ENCODE measurements at places on chromosomes 11 and 22.

DNA sequence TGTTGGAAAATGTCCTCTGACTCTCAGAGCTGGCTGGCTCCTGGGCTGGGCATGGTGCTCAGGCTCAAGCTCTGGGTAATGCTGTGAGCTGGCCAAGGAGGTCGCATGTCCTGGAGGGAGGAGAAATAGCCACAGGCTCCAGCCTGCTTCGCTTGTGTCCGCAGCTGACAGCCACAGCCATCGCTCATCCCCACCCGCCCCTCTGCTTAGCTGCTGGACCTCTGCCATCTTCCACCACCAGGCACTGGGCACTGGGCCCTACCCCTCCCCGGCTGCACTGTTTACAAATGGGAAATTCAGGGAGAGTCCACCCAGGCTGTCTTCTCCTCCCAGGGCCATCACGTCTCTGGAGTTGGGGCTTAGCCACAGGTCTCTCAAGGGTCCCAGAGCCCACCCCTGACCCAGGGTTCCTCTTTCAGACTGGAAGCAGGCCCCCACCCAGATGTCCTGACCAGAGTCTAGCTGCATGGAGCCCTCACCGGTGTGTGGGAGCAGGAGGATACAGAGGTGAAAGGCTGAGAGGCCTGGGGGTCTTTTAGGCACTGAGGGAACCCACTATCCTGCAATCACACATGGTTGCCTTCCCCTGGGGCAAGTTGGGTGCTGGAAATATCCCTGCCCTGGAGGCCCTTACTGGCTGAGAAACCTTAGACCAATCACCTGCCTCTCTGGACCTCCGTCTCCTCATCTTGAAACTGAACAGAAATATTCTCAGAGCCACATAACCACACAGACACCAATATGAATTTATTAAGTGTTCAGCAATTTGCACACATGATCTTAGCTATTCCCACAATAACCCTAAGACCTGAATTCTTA lies 62.7 kb downstream of the CD82 start:
- DNase-seq = no peak

GRCh38 chr11:5488798-5489399 lies 414 bp downstream of the OR52D1 start:
- DNase-seq = no peak

DNA sequence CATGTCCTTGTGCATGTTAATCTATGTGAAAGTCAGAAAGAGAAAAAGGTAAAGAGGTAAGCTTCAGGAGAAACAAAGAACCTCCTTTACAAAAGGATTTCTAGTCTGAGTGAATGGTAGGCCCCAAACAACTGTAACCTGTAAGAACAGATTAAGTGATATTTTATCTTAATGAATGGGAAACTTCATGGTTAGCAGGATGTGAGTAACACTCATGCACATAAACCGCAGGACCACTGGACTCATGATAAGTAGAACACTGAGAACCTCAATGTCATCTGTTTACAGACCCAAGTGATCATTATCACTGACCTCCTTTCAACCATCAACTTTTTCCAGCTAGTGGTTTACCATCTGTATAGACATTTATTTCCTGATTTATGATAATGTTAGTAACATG lies 19.9 kb downstream of the OR8G5 start:
- DNase-seq = no peak

DNA sequence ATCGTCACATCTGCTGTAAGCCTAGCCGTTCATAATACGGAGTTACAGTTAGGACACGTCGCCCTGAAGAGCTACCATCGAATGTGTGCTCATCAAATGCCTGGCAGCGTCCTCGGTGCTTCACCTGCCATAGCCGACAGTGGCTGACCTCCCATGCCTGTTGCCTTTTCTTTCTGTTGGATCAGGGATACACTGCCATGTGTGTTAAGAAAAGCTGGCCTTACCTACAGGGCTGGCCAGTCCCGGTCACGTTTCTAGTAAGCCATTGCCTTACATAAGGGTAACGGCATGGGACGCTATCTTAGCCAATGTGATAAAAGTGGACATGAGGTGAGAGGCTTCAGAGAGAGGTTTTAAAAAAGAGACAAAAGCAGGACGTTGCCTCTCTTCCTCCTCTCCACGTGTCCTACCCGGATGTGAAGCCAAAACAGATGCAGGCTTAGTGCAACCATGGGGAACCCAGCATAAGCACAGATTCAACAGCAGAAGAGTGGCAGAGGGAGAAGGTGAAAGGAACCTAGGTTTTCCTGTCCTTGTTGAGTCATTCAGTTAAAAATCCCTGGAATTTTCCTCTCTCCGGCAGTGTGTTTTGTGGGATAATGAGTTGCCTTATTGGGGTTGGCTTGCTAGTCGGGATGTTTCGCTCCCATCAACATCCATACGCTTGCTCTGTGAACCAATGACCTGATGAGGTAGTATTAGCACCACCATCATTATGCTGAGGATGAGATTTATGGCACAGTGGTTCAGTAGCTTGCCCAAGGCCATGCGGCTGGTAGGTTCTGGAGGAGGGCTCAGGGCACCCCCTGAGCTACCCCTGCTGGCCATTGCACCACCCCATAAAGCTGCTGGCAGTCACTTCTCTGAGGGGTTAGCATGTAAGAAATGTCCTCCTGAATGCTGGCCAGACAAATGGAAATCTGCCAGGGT lies 67.4 kb upstream of the B3GAT1 start:
- no peak for DNase-seq

- no peak for DNase-seq
Measured at GRCh38 chr22:39514373-39514973, 5.9 kb upstream of the ATF4 start.

DNA sequence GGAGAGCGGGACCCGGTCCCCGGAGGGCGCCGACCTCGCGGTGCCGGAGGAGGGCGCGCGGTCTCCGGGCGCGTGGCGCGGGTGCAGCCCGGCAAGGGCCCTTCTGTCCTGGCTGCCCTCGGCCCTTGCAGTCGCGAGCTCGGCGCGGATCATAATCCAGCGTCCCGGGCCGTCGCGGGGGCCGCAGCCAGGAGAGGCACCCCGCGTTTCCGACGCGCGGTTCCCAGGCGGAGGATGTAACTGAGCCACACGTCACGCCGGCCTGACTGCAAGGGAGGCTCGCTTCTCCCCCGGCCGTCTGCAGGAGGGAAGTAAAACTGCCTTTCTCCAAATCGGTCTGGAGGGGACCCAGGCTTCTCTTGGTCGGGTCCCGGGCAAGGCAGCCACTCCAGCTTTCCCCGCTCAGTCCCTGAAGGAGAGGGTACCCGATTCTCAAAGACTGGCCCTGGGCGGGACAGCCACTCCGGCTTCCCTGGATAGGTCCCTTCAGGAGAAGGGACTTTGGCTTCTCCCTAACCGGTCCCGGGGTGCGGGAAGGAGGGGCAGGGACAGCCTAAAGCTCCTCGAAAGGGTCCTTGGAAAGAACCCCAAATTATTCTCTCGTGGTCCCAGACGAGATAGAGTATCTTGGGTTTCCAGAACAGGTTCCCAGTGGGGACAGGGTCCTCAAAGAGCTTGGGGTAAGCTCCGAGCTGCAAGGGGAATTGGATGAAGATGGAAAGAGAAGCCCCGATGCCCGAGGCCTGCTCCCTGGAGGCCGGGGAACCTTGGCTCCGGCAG lies 836 bp downstream of the SPON1 start:
- no peak for DNase-seq

- DNase-seq = no peak
Measured at GRCh38 chr11:65766535-65766934, 14.2 kb downstream of the AP5B1 start.

- DNase-seq = no peak
Measured at GRCh38 chr11:9651899-9652748, 11.8 kb upstream of the SWAP70 start.

DNA sequence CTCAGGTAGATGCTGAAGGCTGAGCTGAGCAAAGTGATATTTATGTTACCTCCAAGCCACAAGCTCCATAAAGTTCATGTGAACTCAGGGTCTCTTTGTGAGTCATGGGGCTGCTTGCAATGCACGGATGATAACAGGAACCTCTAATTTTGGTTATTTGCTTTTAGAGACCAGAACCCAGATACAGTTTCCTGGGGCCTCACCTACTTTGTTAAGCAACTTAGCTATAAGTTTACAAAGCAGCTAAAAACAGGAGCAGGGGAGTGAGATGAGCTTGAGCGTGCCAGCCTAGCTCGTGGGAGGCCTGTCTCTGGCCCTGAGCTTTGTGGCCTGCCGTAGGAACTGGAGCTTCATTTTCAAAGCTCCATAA lies 29.2 kb downstream of the SREBF2 start:
- DNase-seq = peak; percentile 6

DNA sequence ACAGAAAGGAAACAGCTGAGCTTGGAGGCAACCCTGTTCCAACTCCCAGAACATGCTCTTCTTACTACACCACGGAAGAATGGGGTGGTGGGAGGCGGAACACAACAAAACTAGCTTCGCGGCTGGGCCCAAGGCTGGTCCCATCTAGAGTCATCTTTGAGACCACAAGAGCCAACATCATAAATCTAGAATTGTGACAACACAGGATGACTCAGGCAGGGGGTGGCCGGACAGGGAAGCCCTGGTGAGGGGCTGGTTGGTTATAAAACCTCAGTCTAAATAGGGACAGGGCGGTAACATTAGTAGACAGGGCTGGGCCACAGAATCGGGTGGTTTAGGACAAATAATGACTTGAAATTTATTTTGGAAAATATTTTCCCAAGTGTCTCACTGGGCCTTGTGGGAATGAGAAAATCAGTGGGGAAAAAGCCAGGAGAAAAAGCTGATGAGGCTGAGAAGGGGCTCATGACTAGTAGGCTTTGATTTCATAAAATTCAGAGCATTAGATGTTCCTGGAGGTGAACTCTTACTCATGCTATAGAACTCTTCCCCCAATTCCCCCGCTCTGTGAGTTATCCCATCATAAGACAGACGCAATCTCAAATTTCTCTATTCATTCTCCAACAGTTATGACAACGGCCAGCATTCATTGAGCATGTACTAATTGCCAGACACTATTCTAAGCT lies 151.8 kb upstream of the TIMP3 start:
- no peak for DNase-seq
